Sigmoid colon (tissue), 7 donors: ENCODE measurements at places on chromosomes 12 and 14. TPM values are rescaled to one million over a fixed set of nuclear protein-coding genes. Genes with fewer than 3 reads are reported as not detected.

ADAMTS20 gene
- total RNA-seq, result not detected

SLC4A8 gene
- 0.16 TPM for total RNA-seq

C12orf60 gene
- total RNA-seq, result not detected

TMEM132D gene
- total RNA-seq, result not detected

LRRC74A gene
- not detected for total RNA-seq

GRCh38 chr12:120971299-120972180, 6.8 kb upstream of the HNF1A start:
- H3K27me3 ChIP-seq, result no peaks in the 10 kb centered on the region
- H3K4me1 ChIP-seq, result no peaks in the 10 kb centered on the region
- no peak overlapping the region for H3K27ac ChIP-seq
- H3K36me3 ChIP-seq, result no peaks in the 10 kb centered on the region
- H3K4me3 ChIP-seq, result no peak overlapping the region

GRCh38 chr12:102481705-102482425, 1.5 kb upstream of the IGF1 start:
- H3K36me3 ChIP-seq, result no peaks in the 10 kb centered on the region
- DNase-seq, result no peak
- H3K4me3 ChIP-seq, result no peak overlapping the region
- H3K27me3 ChIP-seq, result no peaks in the 10 kb centered on the region
- peaks cover 38% of the 10 kb centered on the region for H3K4me1 ChIP-seq
- no peak overlapping the region for H3K27ac ChIP-seq

- H3K27ac ChIP-seq, result peak overlapping the region; percentile 81
- no peak for DNase-seq
- no peaks in the 10 kb centered on the region for H3K27me3 ChIP-seq
- H3K4me3 ChIP-seq, result no peak overlapping the region
- no peaks in the 10 kb centered on the region for H3K36me3 ChIP-seq
Observed at GRCh38 chr12:89161557-89161956, 190.7 kb downstream of the DUSP6 start.

DNA sequence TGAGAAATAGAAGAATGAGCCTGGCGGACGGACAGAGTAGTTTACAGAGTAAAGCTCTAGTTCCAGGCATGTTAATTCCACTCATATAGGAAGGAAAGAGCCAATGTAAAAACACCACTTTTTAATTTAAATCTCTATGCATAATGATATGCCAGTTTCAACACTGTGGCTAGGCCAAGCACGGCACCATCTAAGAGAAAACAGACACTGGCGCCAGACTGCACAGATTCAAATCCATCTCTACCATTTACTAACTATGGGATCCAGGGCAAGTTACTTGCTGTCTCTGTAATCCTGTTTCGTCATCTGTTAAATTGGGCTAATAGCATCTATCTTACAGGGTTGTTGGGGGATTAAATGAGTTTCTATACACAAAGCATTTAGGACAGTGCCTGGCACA, 27.5 kb downstream of the RMST start:
- no peak for DNase-seq
- H3K36me3 ChIP-seq, result no peaks in the 10 kb centered on the region
- no peaks in the 10 kb centered on the region for H3K4me1 ChIP-seq
- no peak overlapping the region for H3K27ac ChIP-seq
- H3K4me3 ChIP-seq, result no peak overlapping the region
- H3K27me3 ChIP-seq, result no peaks in the 10 kb centered on the region

GRCh38 chr12:110577864-110578693, 5.0 kb downstream of the PPTC7 start:
- peaks cover 75% of the 10 kb centered on the region for H3K4me1 ChIP-seq
- DNase-seq, result no peak
- H3K4me3 ChIP-seq, result no peak overlapping the region
- peak overlapping the region; percentile 77 for H3K27ac ChIP-seq

- H3K36me3 ChIP-seq, result no peaks in the 10 kb centered on the region
- H3K27me3 ChIP-seq, result no peaks in the 10 kb centered on the region
- peaks cover 90% of the 10 kb centered on the region for H3K4me1 ChIP-seq
- DNase-seq, result peak; percentile 49
Observed at GRCh38 chr12:122104844-122105243, 26.3 kb downstream of the MLXIP start.

DNA sequence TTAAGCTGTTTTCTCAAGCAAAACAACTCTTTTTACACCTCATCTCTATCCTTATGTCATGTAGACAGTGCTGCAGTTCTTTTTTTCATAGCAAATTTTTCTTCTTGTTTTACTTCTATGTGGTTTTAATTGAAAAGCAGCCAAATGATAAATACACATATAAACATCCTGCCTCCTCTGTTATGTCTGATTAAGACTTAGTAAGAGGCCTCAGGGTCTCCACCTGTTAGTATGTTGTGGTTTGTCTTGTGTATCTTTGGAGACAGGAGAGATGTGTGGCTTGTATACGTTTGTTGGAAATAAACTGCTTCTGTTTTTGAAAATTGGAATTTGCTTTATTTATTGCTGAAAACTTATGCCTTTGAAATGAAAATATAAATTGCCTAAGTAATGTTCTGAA, 32.0 kb downstream of the PEX5 start:
- no peaks in the 10 kb centered on the region for H3K27me3 ChIP-seq
- H3K36me3 ChIP-seq, result no peaks in the 10 kb centered on the region
- DNase-seq, result no peak
- H3K4me1 ChIP-seq, result no peaks in the 10 kb centered on the region
- no peak overlapping the region for H3K4me3 ChIP-seq

DNA sequence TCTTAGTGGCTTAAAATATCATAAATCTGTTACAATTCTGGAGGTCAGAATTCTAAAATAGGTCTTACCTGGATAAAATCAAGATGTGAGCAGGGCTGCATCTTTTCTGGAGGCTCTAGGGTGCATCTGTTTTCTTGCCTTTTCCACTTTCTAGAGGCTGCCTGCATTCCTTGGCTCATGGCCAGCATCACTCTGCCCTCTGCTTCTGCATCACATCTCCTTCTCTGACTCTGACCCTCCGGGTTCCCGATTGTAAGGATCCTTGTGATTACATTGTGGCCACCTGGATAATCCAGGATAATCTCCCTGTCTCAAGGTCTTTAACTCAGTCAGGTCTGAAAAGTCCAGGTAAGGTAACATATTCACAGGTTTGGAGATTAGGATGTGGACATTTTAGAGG, 11.0 kb upstream of the BMP4 start:
- H3K4me3 ChIP-seq, result no peak overlapping the region
- no peak overlapping the region for H3K27ac ChIP-seq
- no peaks in the 10 kb centered on the region for H3K27me3 ChIP-seq
- H3K36me3 ChIP-seq, result no peaks in the 10 kb centered on the region

DNA sequence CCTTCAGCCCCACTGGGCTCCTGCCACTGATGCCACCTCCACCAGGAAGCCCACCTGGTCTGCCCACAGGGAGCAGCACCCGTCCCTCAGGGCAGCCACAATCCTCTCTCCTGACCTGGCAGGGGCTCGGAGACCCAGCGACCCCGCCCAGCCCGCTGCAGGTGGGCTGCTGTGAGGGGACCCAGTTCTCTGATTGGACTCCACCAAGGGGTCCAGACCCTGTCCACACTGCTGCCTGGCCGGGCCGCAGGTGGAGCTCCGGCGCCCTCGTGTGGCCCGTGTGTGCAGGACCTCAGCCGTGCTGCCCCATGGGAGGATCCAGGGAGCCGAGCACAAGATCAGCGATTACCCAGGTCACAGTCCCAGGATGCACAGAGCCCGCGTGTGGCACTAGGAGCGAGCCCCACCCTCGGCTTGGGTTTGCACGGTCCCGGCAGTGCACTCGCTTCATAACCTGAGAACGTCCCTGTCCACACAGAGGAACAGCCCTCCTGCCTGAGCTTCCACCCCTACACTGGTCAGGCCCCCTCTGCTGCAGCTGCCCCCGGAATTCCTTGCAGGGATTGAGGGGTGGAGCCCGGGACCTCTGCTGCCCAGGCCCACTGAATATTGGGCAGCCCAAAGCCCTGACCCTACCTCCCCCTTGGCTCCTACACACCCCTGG, 35.4 kb upstream of the TMEM179 start:
- H3K4me3 ChIP-seq, result no peak overlapping the region
- H3K4me1 ChIP-seq, result peaks cover 7% of the 10 kb centered on the region
- no peak overlapping the region for H3K27ac ChIP-seq
- H3K36me3 ChIP-seq, result no peaks in the 10 kb centered on the region
- DNase-seq, result peak; percentile 72

- peaks cover 19% of the 10 kb centered on the region for H3K36me3 ChIP-seq
- H3K4me1 ChIP-seq, result peaks cover 31% of the 10 kb centered on the region
- H3K27me3 ChIP-seq, result no peaks in the 10 kb centered on the region
- peak overlapping the region; percentile 44 for H3K4me3 ChIP-seq
- peak overlapping the region; percentile 100 for H3K27ac ChIP-seq
Observed at GRCh38 chr12:54390668-54391551, 6.4 kb upstream of the ZNF385A start.

DNA sequence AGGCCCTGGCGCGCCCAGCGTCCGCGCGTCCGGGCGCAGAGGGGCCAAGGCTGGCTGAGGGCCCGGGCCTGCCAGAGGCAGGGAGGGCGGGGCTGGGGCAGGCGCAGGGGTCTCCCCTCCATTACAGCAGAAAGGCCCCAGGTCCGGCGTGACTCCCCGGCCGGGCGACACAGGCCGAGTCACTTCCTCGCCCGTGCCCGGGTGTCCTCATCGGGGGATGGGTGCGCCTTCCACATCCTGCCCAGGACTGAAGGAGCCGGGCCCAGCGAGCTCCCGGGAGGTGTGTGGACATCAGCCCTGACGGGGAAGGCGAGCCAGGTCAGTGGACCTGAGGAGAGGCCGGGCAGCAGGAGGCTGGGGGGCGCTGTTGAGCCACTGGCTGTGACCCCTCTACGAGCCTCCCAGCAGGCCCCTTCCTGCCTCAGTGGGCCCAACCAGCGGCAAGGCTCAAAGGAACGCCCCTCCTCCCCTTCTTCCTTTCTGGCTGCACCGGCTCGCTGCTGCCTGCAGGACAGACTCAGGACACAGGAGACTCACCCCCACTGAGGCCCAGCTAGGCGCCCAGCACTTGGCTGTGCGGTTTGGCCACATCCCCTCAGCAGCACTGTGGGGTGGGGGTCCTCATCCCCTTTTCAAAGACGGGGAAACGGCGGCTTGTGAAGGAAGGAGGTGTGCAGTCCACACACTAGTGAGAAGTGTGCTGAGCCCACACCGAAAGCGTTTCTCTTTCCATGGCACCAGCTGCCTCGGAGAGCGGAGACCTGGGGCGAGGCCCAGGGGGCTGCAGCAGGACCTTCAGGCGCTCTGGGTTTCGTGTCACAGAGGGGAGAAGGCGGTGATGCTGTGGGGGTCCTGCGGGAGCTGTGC, 606 bp downstream of the TNFAIP2 start:
- H3K4me3 ChIP-seq, result peak overlapping the region; percentile 44
- peaks cover 78% of the 10 kb centered on the region for H3K4me1 ChIP-seq
- no peaks in the 10 kb centered on the region for H3K36me3 ChIP-seq
- peaks cover 3% of the 10 kb centered on the region for H3K27me3 ChIP-seq
